Small intestine (tissue), 16 donors: ENCODE measurements at places on chromosomes 5 and 9.

DNA sequence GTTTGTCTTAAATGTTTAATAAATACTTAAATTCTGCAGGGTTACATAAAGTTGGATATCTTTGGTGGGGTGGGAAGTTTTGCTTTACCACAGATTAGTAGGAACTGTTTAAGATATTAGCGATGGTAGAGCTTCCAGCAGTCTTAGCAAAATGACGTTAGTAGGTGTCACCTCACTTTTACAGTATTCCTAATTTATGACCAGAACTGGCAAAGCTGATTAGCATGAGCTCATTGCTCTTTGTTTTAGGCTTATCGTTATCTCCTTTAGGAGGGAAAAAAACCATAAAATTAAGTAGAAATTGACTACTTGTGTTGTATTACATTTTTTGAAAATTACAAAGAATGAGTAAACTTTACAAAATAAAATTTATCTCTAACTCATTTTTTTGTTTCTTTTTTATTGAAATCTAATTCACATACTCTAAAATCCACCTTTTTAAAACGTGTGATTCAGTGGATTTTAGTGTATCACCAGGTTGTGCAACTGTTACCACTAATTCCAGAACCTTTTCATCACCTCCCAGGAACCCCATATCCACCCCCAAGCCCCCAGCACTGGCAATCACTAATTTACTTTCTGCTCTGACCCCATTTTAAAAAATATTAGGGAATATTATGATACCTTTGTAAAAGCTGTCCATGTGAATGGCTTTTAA lies 129.5 kb downstream of the TRIO start:
- H3K36me3 ChIP-seq, result peaks cover 7% of the 10 kb centered on the region
- peak; percentile 17 for DNase-seq
- no peak overlapping the region for H3K4me3 ChIP-seq
- H3K4me1 ChIP-seq, result no peaks in the 10 kb centered on the region
- no peak overlapping the region for H3K27ac ChIP-seq
- no peaks in the 10 kb centered on the region for H3K27me3 ChIP-seq

DNA sequence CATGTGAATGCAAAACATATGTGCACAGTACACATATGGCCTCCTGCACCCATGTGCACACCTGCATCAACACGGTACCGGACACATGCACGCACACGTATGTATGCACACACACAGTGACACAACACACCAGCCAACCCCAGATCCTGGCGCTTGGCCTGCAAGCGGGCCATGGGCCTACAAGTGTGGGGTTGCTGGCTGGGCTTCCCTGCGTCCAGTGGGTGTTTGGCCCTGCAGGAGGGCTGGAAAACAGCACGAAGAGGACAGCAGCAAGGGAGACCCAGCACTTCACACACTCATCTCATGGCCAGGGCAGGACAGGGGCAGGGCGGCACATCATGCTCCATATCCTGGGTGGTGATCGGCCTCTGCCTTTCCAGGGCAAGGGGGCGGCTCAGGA lies 77.7 kb downstream of the COL5A1 start:
- H3K4me3 ChIP-seq, result no peak overlapping the region
- no peak overlapping the region for H3K27ac ChIP-seq
- no peak for DNase-seq
- H3K36me3 ChIP-seq, result no peaks in the 10 kb centered on the region
- H3K27me3 ChIP-seq, result no peaks in the 10 kb centered on the region
- no peaks in the 10 kb centered on the region for H3K4me1 ChIP-seq

DNA sequence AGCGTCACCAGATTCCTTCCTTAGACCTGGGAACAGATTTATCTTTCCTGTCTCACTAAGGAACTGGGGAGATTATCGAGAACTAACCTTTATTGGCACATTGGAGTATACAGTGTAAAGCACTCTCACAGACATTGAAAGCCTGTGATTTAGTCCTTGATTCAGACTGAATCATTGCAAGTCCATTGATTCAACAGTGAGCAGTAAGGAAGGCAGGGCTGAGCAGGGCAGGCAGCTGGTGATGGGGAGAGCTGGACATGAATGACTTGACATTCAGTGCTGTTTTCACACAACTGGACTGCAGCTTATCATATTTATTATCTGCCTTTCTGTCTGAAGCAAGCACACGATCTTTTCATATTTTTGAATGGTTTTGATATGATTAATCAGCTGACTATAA lies 16.2 kb downstream of the ISOC1 start:
- no peak for DNase-seq
- H3K4me3 ChIP-seq, result no peak overlapping the region
- no peak overlapping the region for H3K27ac ChIP-seq
- no peaks in the 10 kb centered on the region for H3K4me1 ChIP-seq
- no peaks in the 10 kb centered on the region for H3K27me3 ChIP-seq

DNA sequence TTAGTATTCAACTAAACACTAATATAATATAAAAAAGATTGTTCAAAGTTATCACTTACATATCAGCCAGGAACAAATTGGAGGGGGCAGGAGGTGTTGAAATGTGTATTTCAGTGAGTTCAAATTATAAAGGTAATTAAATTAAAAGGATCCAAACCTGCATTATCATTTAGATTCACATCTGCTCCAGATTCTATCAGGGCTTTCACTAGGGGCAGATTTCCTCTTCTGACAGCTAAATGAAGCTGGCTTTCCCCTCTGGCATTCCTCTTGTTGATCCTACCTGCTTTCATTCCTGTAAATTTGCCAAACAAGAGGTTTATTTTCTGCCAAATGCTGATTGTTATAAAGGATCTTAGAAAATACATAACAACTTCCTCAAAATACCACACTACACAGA lies 86.3 kb upstream of the GCNT4 start:
- H3K27ac ChIP-seq, result no peak overlapping the region
- no peaks in the 10 kb centered on the region for H3K36me3 ChIP-seq
- DNase-seq, result no peak
- H3K27me3 ChIP-seq, result no peaks in the 10 kb centered on the region

GRCh38 chr5:92635001-92635461 lies 946.0 kb downstream of the NR2F1-AS1 start:
- peak; percentile 7 for DNase-seq
- no peak overlapping the region for H3K4me3 ChIP-seq
- H3K4me1 ChIP-seq, result no peaks in the 10 kb centered on the region
- no peaks in the 10 kb centered on the region for H3K36me3 ChIP-seq
- no peak overlapping the region for H3K27ac ChIP-seq

GRCh38 chr5:84298628-84299027 lies 86.1 kb downstream of the EDIL3 start:
- no peak for DNase-seq
- H3K4me3 ChIP-seq, result no peak overlapping the region
- no peaks in the 10 kb centered on the region for H3K4me1 ChIP-seq
- no peak overlapping the region for H3K27ac ChIP-seq
